ENCODE measurements at places on chromosomes 12 and 14.

- no peak for DNase-seq
Measured at GRCh38 chr12:106643000-106643399, 60.2 kb downstream of the RFX4 start.

DNA sequence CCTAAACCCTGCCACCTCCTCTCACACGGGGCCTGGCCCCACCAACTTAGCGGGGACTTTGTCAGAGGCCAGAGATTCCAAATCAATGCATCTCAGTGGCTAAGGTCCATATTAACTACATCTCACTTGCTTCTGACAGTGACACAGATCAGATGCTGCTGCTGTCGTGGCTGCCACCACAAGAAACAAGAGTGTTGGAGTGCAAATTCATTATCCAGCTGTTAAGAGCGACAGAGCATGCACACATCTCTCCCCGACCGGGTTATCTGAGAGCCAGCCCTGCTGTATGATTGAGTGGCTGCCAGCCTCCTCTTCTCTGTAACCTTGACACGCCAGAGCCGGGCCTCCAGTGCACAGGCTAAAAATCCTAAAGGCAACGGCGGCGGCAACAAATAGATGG is 40.2 kb downstream of the SPRING1 start:
- DNase-seq, result no peak

- DNase-seq, result no peak
Measured at GRCh38 chr12:58388261-58388660, 446.9 kb downstream of the ATP23 start.

GRCh38 chr12:15756822-15757221 is 32.4 kb downstream of the EPS8 start:
- DNase-seq, result no peak

DNA sequence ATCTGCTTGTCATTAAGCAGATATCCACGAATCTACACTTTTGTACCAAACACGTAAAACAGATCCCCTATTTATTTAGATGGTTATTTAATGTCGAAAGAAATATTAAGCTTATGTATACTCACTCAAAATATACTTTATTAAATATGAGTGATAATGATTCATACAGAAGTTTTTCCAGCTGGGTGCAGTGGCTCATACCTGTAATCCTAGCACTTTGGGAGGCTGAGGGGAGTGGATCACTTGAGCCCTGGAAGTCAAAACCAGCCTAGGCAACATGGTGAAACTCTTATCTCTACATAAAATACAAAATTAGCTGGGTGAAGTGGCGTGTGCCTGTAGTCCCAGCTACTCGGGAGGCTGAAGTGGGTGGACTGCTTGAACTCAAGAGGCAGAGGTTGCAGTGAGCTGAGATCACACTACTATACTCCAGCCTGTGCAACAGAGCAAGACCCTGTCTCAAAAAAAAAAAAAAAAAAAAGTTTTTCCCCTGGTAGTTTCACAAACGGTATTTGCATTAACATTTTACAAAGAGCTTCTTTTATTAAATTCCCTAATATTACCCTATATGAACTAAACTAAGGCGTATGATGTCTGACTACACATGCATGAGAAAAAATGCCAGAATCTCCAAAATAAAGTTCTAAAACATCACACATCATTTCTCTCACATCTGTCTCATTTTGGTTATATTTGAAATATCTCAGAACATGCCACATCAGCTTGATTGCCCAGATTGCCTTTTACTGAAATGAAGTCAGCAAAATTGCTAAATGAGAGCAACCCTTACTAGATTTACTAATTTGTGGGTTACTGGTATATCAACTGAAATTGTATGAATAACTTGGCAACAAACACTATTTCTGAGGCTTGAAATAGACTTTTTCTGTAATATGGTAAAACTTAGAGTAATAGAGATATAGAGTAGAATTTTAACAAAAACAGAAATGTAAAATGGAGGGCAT is 74.9 kb downstream of the PAWR start:
- no peak for DNase-seq

- DNase-seq, result no peak
Measured at GRCh38 chr14:20798318-20798717, 4.3 kb downstream of the RNASE1 start.

GRCh38 chr12:47590771-47591360 is 115.0 kb downstream of the RPAP3 start:
- no peak for DNase-seq

- DNase-seq, result no peak
Measured at GRCh38 chr14:63361790-63362189, 43.1 kb upstream of the GPHB5 start.

DNA sequence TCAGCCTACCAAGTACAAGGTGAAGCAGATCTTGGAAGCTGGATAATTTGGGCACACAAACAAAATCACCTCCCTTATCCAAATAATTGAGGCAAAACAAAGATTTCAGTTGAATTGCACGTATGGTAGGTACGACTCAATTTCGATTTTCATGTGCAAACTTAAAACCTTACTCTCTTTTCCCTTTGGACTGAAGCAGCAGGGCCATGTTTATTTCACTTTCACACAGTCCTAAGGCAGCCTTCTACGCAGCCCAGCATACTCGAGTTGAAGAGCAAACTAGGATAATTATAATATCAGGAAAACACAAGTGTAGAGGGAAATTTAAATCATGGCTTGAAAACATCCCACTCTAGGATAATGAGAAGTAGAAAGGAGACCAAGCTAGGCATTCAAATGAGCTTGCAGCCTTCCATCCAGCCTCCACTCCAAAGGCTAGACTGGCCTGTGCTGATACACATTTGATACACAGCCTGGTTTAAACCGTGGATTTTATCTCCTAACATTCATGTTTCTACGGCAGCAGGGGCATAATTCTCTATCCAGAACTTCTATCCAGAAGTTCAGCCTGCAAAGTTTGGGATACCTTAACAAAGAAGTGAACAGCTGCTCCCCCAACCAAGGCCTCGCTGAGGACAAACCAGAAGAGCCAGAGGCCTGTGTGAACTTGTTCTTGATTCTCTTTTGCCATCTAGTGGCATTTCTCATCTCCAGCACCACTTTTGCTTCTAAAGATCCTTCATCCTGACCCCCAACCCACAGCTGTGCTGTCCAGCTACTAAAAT is 2.4 kb upstream of the RNASE7 start:
- no peak for DNase-seq

DNA sequence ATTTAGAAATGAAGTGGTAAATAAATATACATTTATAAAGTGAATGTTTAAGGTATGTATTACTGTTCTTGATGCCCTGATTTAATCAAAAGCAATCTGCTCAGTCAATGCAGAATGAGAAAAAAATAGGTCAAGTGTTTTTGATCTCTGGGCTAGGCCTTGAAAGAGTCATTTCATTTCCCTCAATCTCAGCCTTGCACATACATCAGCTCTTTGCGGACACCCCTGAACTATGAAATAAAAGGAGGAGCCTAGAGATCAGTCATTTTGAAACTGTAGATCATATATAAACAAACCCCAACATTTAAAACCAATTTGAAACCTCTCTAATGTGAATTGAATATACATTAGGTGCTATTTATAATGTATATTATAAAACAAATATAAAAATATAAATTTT is 42.5 kb downstream of the ATG2B start:
- DNase-seq, result no peak

- no peak for DNase-seq
Measured at GRCh38 chr12:99392091-99392850, 255.3 kb upstream of the GARIN6 start.

GRCh38 chr12:24846689-24847088 is 102.2 kb downstream of the BCAT1 start:
- no peak for DNase-seq

- no peak for DNase-seq
Measured at GRCh38 chr12:64976131-64976530, 145.0 kb downstream of the WIF1 start.

DNA sequence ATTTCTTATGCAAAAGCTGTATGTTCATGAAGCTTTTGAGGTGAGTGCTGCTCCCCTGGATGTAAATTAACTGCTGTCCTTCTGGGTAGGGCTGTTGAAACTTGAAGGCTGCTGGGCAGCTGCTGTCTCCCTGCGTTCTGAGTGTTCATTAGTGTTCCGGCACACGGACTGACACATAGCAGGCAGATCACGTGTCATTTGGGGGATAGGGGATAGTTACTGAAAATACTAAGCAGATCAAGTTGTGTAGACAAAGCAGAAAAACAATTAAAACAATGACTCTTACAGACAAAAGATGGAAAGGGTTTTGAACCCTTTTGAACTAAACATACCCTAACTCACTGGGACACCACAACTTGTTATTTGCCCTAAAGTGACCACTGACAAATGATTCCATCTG is 82.5 kb downstream of the PRICKLE1 start:
- no peak for DNase-seq

DNA sequence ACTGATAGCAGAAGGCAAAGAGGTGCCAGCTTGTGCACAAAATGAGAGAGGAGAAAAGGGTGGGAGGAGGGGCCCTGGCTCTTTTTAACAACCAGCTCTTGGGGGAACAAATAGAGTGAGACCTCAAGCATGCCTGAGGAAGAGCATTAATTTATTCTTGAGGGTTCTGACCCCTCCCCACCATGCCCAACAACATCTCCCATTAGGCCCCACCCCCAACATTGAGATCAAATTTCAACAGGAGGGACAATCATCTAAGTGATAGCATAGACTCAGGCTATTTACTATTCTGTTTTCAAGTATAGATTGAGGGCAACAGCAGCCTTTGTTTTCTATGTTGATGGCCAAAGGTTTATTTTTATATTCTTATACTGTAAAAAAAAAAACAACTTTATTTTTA is 59.7 kb downstream of the FUT8 start:
- DNase-seq, result no peak

Data from SIG-M5 (cell line).